ENCODE measurements at places on chromosomes 5 and 9.

GRCh38 chr5:42656651-42657015 is 100.0 kb upstream of the CCDC152 start:
- peak; percentile 26 for DNase-seq

DNA sequence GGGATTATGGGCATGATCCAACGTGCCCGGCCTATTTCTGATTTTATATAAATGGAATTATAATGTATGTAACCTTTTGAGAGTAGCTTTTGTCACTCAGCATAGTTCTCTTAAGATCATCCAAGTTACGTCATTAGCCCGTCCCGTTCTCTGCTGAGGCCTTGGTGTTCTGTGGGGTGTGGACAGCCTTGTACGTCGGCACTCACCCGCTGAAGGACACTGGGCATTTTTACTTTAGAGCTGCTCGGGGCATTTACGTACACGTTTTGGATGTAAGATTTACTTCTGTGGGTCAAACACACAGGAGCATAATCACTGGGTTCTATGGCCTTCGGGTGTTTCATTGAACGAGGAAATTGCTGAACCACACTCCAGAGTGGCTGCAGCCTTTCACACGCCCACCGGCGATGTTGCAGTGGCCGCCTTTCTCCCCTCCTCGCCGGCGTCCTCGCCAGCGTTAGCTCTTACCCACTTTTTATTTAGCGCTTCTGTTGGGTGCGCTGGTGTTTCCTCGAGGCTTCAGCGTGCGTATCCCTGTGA is 101.8 kb downstream of the EHMT1 start:
- DNase-seq = no peak

- DNase-seq = peak; percentile 40
Observed at GRCh38 chr5:145554399-145554798, 280.7 kb downstream of the PRELID2 start.

GRCh38 chr5:3911773-3912172 is 316.1 kb downstream of the IRX1 start:
- DNase-seq = no peak

DNA sequence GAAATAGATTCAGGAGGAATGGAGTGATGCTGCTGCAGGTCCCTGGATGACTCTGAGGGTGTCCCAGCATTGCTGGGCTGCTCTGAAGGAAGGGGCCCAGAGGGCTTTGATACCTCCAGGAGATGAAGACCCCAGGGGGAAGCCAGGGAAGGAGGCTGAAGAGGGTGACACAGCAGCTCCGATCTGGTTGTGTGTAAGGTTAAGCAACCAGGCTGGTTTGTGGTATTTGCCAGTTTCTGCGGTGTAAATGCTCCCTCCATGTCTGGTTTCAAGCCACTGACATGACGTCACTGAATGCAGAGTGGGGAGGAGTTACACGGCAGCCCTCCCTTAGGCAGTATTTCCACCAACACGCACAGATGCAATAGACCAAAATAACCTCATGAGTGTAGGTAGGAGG is 40.0 kb upstream of the ORM1 start:
- DNase-seq = peak; percentile 14

DNA sequence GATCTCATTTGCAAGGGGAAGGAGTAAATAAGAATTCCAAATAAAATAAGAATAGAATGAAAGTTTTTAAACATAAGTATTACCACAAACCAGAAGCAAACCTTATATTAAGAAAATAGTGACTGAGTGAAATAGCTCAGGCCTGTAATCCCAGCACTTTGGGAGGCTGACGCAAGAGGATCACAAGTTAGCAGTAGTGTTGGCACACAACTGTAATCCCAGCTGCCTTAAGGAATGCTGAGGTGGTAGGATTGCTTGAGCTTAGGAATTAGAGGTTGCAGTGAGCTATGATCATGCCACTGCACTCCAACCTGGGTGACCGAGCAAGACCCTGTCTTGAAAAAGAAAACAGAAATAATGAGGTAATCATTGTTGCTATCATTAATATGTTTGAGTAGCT is 47.0 kb downstream of the APC start:
- DNase-seq = no peak

DNA sequence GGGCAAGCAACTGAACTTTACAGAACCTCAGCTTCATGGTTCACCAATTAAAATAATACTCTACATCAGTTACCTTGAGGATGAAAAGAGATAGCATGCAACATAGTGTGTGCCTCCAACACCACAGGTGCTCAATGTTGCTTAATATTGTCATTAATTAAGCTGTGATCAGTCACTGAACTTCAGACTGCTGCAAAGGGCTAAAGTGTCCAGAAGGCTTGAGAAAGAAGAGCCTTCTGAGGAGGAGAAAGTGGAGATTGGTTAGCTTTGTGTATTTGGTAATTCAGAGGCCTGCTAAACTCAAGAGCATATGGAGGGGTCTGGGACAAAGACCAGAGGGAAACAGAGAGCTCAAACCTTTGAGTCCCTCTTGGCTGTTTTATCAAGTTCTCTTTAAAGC is 66.3 kb upstream of the SELENOP start:
- DNase-seq = no peak

DNA sequence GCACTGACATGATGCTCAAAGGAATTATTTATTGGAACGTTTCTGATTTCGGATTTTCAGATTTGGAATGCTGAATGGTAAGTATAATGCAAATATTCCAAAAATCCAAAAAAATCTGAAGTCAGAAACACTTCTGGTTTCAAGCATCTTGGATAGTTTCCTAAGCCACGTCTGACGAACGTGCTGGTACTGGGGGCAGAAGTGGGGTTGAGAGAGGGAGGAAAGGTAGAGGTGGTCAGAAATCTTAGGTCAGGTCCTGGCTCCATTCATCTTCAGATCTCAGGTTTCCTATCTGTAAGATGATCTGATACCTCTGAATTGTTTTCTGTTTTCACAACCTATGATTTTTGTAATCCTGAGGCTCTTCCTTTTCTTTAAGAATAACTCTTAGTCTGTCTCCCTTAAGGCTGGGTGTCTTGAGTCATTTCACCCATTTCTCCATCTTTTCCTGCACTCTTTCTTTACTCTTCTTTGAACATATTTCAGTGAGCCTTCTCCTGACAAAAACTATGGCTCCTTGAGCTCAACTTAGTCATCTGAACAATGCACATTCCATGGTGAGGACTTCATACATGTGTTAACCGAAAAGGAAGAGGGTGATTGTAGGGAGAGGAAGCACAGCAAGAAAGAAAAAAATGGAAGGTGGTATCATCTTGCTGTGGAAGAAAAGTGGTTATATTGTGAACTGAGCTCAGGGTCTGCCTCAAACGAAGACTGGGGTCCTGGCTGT is 3.3 kb downstream of the SGCD start:
- DNase-seq = no peak

- DNase-seq = no peak
Observed at GRCh38 chr5:10499066-10499465, 57.4 kb downstream of the ROPN1L start.

DNA sequence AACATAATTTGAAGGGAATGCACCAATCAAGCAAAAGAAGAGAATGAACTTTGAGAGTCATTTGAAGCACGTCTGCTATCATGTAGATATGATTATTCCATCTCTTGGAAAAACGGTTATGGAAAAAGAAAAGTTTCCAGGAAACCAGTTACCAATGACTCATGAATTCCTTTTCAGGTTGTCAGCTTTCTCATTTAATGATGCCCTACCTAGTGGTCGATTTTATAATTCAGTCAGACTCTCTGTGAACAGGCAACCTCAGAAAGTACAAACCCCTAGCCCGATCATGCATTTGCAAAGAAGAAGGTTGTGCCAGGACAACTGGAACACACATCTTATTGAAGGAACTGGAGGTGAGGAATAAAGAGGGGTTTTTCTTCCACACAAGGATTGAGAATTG is 355.1 kb upstream of the GRIA1 start:
- DNase-seq = peak; percentile 2

DNA sequence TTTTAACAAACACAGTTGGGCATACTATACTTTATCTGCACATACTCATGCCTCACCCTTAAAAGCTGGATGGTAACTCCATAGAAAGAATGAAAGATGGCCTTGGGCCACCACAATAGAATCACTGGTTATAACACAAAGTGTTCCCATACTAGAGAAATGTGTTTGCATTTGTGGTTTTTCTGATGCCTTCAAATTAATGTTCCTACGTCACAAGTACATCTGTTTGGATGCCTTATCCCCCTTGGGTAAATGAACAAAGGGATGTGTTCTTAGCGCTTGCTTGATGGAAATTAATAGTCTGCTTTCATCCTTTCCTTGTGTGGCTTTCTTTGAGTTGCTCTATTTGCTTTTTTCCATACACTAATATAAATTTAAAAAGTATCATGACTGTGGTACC is 291.1 kb upstream of the PDE4D start:
- DNase-seq = no peak

DNA sequence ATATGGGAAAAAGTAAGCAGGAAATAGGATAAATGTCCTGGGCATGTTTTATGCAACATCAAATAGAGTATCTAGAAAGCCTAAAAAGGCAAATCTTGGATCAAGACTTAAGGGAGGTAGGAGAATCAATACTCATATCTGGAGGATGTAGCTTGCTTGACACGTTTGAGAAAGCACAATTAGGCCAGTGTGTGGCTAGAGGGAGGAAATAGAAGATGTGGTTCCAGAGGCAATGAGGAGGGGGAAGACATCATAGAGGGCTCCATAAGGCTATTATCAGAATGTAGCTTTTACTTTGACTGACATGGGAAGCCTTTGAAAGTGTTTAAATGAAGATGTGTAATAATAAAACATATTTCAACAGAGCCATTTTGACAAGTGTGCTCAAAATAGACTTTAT is 200.7 kb upstream of the CDH12 start:
- DNase-seq = no peak

DNA sequence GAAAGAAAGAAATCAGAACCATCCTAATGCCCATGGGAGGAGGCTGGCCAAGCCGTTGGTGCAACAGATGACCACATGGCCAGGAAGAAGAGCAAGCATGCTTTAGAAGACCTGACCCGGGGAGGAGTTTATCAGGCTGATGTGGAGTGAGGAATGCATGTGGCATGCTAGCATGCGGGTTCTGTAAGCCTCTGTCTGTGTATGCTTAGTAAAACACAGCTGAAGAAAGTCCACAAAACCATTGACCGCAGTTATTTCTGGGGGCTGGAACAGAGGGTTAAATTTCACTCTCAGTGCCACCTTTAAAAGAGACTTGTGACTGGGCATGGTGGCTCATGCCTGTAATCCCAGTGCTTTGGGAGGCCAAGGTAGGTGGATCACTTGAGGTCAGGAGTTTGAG is 19.1 kb downstream of the GFI1B start:
- no peak for DNase-seq
